ENCODE measurements at places on chromosomes 5 and 9.

- no peak for DNase-seq
Measured at GRCh38 chr5:175692996-175693710, 35.3 kb downstream of the HRH2 start.

DNA sequence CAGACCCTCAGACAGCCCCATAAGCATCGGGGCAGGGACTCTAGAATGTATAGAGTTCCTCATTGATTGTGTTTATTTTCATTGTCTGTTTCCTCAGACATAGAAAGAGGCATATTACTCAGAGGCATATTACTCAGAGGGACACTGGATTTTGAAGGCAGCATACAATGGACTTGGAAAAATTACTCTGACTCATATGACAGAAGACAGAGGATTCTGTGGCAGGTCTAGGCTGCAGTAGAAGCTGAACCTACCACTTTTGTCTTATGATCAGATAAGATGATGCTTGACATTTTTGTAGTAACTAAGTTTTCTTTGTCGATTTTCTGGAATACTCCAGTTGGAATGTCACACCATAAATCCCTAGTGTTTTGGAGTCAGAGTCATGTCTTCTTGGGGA is 105.2 kb downstream of the ST8SIA4 start:
- DNase-seq: no peak

DNA sequence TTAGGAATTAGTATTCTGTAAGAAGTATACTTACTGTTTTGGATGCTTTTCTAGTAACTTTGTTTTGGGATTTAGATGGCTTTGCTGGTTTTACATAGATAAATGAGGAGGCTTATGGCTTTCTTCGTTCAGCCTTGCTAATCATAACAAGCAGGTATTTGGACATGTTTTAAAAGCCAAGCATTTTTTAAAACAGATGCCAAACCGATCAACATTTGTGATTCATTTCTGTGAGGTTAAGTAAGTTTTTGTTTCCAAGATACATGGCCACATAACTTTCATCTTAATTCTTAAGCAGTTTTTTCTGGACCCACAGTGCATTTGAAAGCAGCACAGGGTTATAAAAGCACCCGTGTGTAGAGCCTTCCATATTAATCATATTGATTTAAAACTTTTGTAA is 21.7 kb downstream of the TARS1 start:
- DNase-seq: no peak

GRCh38 chr9:98356953-98357690 is 101.7 kb upstream of the TBC1D2 start:
- DNase-seq: no peak

DNA sequence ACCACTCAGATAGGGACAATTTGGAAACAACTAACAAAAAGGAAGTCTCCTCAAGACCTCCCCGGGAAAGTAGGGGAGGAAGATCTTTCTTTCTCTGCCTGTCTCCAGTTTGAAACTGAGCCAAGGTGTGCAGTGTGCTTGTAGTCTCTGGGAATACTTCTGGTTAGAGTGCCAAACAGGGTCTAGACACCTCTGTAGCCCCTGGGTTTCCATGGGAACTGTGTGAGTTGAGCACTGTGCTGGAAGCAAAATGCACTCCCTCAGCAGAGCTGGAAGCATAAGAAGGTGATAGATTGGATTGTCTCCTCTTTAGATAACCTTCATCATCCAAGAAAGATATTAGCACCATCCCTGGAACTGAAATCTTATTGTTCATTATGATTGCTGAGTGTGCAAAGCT is 129.2 kb upstream of the TNPO1 start:
- DNase-seq: no peak

Data from activated CD8-positive, alpha-beta memory T cell treated with anti-CD3 and anti-CD28 coated beads for 1 hour (primary cell).